SK-N-DZ (cell line): ENCODE measurements at places on chromosomes 3 and 15.
A peak's percentile ranks its signal among the peaks of the same experiment; 100 is the strongest.

DNA sequence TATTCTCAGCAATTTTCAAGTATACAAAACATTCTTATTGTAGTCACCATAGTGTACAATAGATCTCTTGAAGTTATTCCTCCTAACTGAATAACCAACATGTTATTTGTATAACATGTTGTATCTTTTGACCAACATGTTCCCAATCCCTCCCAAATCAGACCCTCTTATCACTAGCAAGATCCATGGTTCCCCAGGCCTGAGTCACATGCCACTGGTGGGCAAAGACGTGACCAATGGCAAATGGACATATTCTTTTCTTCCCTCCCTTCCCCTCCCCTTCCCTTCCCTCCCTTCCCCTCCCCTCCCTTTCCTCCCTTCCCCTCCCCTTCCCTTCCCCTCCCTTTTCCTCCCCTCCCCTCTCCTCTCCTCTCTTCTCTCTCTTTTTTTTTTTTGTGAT is 45.4 kb downstream of the AMOTL2 start:
- DNase-seq: no peak

DNA sequence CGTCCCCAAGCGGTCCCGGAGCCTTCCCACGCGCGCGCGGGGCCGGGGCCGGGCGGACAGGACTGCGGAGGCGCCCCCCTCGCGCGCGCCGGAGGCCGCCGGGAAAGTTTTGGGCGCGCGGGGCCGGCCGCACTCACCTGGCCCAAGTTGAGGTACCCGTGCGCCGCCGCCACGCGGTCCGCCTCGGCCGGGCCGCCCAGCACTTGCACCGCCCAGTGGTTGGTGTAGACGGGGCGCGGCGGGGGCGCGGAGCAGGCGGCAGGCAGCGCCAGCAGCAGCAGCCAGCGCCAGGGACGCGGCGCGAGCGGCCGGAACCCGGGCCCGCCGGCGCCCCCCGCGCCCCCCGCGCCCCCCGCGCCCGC is 289 bp downstream of the PCSK6 start:
- DNase-seq: no peak

- DNase-seq: no peak
These were observed 476.1 kb downstream of the EDEM1 start for GRCh38 chr3:5663601-5664000.

GRCh38 chr3:93843981-93844380 is 129.7 kb downstream of the PROS1 start:
- no peak for DNase-seq

DNA sequence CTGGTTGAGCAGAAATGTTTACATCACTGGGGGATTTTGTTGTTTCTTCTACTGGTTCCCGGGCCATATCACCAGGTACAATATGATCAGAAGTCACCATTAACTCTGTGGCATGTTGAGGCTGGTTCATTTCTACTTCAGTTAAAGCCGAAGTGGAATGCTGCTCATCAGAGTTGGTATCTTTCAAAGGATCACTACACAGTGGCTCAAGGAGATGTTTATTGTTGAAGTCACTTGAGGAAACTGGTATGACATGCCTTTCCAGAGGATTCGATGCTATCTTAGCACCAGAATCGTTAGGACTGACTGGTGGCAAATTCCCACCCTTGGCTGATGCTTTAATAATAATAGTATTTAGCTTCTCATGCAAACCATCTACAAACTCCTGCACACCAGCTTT is 49.9 kb downstream of the TASOR start:
- DNase-seq: no peak

DNA sequence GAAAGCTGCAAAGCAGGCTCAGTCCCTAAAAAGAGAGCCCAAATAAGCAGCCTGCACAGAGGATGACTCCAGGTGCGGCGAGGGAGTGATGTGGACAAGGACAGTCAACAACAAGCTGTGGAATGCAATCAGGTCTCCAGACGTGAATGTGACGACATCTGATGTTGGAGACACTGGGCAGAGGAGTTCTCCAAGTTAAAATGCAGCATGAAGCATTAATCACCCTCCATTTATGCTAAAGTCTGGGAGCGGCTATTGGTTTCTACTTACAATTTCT is 316.7 kb downstream of the FGF12 start:
- DNase-seq: no peak

GRCh38 chr15:92226020-92226612 is 167.6 kb upstream of the ST8SIA2 start:
- DNase-seq: peak; percentile 29
